ENCODE measurements at places on chromosomes 2 and 18.

DNA sequence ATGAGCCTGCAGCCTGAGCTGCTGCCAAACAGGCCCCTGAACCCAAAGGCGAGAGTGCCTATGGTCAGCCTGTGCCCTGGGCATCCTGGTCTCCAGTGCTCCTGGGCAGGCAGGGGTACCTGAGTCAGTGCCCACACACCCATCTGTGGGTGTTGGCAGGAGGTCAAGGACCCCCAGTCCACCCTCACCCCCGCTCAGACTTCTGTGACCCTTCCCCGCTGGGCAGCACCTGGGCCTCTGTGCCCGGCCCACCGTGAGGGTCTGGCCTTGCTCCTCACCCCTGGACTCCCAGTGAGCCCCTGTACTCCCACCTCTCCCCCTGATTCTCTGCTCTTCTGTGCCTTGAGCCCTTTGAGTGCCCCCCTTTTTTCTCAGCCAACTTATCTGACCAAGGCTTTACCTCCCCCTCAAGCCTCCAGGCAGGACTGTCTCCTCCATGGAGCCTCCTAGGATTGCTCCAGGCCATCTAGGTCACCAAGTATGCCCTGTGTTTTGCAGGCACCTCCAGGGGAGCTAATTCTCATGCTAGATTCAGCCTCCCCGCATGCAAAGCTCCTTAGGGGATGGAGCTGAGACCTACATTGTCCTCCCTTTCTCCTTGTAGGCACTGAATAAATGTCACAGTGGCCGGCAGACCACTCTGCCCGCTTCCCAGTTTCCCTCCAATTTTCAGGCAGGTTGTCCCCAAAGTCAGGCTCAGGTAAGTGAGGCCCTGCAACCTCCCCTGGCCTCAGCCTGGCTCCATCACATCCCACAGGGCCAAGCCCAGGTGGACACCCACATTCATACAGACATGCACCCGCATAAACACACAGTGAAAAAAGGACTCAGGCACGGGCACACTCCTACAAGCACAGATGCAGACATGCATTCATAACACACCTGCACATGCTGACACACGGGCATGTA is 21.9 kb upstream of the PTMA start:
- no peak for DNase-seq

DNA sequence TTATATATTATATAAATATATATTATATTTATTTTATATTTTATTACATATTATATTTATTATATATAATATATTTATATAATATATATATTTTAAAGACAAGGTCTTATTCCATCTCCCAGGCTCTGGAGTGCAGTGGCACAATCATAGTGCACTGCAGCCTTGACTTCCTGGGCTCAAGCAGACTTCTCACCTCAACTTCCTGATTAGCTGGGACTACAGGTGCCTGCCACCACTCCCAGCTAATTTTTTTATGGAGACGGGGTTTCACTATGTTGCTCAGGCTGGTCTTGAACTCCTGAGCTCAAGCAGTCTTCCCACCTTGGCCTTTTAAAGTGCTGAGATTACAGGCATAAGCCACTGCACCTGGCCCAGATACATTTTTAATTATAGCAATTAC is 110.0 kb downstream of the PHLPP1 start:
- DNase-seq, result no peak

GRCh38 chr2:222333397-222333796 is 34.6 kb upstream of the PAX3 start:
- no peak for DNase-seq

DNA sequence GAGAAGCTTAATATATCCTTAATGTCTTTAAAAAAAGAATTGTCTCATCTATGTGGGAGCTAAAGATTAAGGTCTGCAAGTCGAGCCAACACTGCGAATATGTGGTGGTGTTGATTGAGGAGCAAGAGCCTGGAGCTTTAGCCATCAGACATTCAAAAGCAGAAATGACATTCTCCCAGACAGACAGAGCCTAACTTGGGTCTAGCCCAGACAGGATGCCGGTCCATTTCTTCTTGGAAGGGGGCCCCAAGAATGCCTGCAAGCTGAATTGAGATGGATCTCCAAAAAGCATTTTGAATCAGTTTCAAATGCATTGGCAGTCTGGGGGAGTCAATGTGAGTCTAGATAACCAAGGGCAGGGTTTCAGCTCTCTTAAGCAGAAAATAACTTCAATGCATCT is 30.1 kb upstream of the EML4 start:
- DNase-seq, result no peak

- DNase-seq, result no peak
Observed at GRCh38 chr2:122908159-122908558, 1116.9 kb upstream of the CNTNAP5 start.

- no peak for DNase-seq
Observed at GRCh38 chr2:9488583-9489547, 14.5 kb downstream of the IAH1 start.

GRCh38 chr2:179050755-179051154 is 818 bp upstream of the CCDC141 start:
- DNase-seq, result no peak

- no peak for DNase-seq
Observed at GRCh38 chr18:70457223-70457622, 168.4 kb downstream of the SOCS6 start.

DNA sequence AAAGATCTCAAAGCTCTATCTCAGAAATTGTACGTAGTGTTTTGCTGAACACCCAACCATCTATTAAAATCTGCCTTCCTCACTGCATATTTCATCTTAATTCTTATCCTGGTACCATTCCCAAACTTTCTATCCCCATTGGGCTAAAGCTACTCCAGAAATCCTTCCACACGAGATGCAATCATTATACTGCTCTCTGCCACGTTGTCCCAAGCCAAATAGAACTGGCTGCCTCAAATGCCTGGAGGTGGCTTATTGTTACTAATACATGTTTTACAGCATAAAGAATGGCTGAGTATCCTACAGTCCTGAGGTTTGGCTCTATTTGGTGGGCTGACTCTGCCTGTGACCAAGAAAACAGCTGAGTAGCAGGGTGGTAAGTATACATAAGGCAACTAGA is 306.0 kb upstream of the ACVR2A start:
- DNase-seq, result no peak

GRCh38 chr2:157593411-157593810 is 35.3 kb downstream of the ACVR1C start:
- no peak for DNase-seq

GRCh38 chr2:46837704-46838103 is 77.9 kb downstream of the MCFD2 start:
- no peak for DNase-seq

DNA sequence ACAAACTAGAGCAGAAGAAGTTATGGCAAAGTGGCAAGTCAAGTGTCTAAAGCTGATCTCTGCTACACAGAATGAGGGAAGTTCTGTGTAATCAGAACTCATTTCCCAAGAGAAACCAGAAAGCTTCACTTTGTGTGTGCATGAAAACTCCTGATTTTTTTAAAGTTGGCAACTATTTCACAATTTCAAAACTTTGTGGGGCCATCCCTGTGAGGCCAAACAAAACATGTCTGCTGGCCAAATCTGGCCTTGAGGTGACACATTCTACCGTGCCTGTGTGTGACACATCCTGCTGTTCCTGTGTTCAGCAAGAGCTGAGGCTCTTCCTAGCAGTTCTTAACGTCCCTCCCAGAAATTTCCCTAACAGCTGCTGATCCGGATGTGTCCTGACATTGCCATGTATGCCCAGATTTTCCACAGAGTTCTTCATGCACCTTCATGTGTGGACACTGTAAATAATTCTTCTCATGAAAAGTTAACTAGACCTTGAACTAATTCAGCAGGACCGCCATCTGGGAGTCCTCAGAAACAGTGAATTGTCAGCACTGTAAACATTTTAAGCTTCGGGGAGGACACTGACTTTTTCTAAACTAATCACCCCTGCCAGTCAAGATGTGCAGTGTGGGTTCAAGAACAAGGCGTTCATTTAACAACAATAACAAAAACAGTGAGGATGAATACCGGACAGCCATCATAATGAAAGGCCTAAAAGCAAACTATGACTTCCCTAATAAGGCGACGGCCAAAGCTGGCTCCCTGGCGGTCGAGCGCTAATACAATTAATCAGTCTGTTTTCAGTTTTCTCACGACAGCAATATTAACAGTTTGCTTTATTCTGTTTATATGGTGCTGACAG is 99.0 kb downstream of the PLEKHM3 start:
- no peak for DNase-seq

DNA sequence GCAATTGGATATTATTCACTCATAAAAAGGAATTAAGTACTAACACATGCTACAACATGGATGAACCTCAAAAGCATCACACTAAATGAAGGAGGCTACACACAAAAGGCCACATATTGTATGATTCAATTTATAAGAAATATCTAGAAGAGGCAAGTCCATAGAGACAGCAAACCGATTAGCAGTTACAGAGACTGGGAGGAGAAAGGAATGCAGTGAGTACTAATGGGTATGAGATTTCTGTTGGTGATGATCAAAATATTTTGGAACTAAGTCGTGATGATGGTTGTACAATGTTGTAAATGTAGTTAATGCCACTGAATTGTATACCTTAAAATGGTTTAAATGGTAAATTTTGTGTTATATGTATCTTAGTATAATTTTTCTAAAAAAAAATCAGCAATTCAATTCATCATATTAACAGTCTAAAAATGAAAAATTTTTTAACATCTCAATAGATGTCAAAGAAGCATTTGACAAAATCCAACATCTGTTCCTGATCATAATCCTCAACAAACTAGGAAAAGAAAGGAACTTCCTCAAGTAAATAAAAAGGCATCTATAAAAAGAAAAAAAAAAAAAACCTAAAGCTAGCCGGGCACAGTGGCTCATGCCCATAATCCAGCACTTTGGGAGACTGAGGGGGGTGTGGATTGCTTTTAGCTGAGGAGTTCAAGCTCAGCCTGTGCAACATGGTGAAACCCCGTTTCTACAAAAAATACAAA is 98.1 kb downstream of the TGIF1 start:
- DNase-seq, result no peak

GRCh38 chr18:36534154-36534688 is 236.7 kb downstream of the FHOD3 start:
- DNase-seq, result no peak

GRCh38 chr2:8484502-8485283 is 197.2 kb upstream of the ID2 start:
- DNase-seq, result no peak

DNA sequence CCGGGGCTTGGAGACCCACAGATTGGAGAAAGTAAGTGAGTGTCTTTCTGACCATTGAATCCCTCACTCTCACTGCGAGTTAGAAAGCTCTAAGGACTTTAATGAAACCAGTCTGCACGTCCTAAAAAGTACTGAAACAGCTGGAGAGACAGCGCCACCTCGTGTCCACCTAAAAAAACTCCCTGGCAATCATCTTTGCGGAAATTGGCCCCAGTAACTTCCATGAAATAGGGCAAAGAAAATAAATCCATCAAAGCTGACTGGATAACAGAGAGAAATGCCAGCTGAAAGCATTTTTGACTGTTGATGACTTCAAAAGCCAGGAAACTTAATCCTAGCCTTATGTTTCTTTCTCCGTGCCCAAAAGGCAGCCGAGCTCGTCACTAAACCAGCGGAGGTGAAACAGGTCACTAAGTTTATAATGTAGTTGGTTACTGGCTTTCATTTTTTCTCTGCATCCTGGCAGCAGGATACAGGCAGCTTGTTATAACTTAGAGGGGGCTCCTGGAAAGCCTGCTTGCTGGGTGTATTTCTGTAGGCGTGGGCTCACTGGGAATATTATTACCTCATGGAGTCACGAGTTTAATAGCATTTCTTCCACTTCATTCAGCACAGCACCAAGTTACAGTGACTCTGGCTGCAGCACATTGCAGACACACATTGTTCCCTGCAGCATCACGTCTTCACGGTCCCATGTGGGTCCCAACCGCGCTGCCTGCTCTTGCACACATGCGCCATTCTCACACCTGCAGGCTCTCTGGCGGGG is 266.5 kb downstream of the HRH4 start:
- no peak for DNase-seq

DNA sequence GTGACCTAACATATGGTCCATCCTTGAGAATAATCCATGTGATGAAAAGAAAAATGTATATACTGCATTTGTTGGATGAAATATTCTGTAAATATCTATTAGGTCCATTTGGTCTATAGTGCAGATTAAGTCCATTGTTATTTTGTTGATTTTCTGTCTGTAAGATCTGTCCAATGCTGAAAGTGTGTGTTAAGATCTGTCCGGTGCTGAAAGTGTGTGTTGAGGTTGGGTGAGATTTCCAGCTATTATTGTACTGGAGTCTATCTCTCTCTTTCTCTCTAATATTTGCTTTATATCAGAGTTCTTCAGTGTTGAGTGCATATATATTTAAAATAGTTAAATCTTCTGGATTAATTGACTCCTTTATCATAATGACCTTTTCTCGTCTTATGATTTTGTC is 828.8 kb upstream of the CRIM1 start:
- no peak for DNase-seq

GRCh38 chr2:233922471-233922870 is 5.3 kb downstream of the TRPM8 start:
- no peak for DNase-seq

GRCh38 chr18:56869189-56869777 is 218.1 kb downstream of the WDR7 start:
- DNase-seq, result no peak

DNA sequence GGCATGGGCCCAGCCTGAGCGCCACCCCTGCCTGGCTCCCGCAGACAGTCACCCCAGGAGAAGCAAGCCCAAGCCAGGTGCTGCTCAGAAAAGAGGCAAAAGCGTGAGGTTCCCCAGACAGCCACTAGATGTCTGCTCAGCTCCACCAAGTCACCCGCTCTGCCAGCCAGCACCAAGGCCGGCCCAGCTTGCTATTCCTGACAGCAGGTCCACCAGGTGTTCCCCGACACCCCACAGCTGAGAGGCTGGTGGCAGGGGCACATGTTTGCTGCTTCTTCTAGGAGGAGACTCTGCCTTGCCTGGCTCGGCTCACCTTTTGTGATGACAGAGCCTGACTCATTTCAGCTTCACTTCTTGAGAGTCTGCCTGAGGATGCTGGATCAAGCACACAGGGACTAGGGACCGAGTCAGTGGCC is 206.7 kb downstream of the MGAT5 start:
- DNase-seq, result no peak

GRCh38 chr2:128468186-128468920 is 149.7 kb upstream of the HS6ST1 start:
- DNase-seq, result no peak

DNA sequence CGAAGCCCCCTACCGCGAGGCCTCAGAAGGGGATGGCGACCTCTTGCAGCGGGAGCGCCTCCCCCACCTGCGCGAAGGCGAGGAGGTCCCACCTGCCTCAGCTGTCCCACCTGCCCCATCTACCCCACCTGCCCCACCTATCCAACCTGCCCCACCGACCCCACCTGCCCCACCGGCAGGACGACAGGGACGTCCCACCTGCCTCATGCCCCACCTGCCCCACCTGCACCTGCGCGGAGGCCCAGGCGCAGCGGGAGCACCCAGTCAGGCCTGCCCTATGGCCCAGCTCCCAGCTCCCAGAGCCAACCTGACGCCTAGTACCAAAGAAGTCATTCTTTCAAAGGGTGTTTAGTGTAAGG is 489.1 kb upstream of the SMIM21 start:
- no peak for DNase-seq

DNA sequence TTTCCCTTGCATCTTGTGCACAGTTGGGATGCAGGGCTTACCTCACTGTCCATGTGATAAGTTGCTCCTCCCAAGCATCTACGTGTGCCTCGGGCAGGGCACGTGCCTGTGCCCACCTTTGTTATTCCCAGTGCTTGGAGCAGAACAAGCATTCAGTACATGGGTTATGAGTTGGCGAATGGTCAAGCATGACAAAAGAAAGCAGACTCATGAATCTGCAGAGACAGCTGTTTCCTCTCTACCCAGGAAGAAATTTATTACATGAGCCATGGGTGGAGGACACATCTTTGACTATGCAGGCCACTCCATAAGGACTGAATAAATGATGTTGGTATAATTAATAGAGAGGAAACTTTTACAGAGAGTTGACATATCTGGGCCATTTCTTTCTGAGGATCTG is 127.8 kb downstream of the TPGS2 start:
- DNase-seq, result no peak

Data from SIG-M5 (cell line).